ENCODE measurements at places on chromosomes 7 and 10.

DNA sequence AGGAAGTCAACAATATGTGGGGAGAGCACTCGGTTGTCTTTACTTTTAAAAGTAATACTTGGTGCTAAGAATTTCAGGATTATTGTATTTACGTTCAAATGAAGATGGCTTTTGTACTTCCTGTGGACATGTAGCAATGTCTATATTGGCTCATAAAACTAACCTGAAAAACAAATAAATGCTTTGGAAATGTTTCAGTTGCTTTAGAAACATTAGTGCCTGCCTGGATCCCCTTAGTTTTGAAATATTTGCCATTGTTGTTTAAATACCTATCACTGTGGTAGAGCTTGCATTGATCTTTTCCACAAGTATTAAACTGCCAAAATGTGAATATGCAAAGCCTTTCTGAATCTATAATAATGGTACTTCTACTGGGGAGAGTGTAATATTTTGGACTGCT, 32.7 kb downstream of the SIRT1 start:
- no peak for DNase-seq

DNA sequence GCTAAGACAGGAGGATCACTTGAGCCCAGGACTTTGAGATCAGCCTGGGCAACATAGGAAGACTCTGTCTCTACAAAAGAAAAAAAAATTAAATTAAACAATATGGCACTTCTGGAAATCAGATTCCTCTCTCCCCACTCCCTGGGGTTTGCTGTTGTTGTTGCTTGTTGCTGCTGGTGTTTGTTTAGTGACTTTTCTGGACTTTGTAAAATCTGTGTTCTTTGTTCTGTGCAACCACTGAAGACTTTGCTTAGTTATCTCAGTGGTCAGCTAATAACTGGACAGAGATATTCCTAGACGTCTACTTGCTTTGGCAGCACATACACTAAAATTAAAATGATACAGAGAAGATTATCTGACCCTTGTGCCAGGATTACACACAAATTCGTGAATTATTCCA, 10.3 kb upstream of the WIPI2 start:
- DNase-seq = no peak

DNA sequence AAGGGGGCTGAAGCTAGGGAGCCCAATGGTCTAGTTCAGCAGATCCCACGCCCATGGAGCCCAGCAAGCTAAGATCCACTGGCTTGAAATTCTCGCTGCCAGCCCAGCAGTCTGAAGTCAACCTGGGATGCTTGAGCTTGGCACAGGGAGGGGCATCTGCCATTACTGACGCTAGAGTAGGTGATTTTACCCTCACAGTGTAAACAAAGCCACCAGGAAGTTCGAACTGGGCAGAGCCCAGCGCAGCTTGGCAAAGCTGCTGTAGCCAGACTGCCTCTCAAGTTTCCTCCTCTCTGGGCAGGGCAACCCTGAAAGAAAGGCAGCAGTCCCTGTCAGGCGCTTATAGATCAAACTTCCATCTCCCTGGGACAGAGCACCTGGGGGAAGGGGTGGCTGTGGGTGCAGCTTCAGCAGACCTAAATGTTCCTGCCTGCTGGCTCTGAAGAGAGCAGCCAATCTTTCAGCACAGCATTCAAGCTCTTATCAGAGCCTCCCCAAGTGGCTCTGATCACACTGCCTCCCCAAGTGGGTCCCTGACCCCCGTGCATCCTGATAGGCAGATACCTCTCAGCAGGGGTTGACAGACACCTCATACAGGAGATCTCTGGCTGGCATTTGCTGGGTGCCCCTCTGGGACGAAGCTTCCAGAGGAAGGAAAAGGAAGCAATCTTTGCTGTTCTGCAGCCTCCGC, 167.8 kb downstream of the CCDC71L start:
- no peak for DNase-seq

DNA sequence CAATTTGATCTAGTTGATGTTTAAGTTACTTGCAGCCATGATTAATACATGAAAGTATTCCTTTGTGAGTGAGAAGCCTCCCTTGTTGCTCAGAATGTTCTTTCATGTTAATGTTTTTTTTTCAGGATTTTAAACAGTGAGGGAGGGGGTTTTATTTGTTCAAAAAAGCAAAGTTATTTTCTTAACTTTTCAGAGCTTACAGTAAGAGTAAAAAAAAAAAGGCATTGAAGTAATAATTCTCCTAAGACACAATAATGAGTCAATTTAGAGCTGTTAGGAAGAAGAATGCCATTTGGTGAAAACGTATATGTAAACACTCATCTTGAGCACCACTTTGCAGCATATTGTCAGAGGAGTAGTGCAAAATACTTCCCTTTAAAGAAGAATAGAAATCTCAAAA, 105.8 kb downstream of the SEMA3A start:
- DNase-seq = no peak

DNA sequence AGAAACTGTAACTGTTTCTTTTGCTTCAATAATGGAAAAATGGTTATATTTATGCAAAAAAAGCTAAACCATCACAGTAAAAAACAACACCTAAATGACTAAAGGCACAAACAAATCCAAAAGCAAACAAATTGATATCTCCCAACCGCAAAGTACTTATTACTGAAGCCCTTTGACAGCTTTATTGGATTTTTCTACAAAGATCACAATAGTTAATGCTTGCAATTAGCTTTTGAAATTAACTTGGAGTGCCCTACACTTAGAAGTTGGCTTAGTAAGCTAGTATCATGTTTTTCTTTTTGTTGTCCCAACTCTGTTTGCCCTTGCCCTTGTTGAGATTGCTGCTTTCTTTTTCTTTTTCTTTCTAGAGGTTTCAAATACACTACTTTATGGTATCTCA, 257.5 kb downstream of the INHBA start:
- DNase-seq = no peak

DNA sequence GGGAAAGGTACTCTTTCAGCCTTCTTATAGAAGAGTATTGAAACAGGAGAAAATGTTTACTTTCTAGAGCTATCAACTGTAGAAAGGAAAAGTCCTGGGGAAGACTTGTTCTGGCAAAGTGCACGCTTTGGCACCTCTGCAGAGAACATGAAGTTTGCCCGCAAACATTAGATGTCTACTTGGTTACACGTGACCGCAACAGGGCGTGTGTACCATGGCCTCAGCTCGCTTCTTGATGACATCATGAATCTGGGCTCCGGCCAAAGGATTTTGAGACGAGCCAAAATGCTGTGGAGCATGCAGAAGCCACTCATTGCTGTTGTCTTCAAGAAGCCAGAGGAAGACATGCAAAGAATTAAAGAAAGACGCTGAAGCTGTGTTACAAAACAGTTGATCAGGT, 8.6 kb upstream of the TAS2R60 start:
- DNase-seq = no peak

DNA sequence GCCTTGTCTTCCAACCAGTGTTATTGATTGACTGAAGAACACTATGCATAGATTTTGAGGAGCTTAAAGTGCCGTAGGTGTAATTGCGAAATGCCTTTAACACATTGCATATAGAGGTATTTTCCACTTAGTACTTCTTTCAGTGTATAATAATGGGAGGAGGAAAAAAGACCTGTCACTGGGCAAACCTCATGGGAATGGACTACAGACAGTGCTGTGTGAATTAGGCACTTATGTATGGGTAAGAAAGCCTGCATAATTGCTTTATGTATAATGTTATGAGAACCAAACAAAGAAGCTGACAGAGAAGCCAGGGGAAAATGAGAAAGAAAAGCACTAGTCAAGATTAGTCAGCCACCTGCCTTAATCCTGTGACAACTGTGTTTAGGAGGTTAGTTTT, 12.4 kb upstream of the SCRN1 start:
- no peak for DNase-seq

DNA sequence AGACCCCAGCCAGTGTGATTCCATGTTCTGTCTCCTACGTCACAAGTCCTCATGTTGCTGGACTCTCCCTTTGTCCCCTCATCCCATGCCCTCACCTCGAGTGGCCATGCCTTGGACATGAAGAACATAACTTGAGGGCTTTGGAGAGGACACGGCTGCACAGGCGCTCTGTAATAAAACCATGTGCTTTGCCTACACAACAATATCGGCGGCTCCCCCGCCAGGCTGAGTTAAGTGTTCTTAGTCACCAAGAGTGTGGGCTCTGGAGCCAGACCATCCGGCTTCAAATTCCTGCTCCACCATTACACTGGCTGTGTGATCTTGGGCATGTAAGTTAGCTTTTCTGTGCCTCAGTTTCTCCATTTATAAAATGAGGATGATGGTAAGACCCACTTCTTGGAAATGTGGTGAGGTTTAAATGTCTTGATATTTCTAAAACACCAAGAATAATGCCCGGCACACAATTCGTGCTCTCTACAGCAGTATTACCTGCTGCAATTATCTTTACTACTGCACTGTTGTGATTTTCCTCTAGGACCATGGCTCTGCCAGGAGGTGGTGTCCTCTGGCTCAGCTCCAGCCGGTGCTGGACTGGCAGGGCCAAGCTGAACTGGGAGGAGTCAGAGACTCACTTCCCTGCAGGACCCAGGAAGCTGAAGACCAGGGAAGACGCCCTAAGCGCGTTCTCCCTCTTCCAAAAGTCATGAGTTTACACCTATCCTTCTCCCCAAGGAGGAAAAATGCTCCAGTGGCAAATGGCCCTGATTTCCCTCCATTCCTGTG, 15.7 kb downstream of the SLIT1 start:
- DNase-seq = peak; percentile 19

- DNase-seq = no peak
Observed at GRCh38 chr10:10499839-10500238, 517.8 kb upstream of the CELF2 start.

- no peak for DNase-seq
Observed at GRCh38 chr10:88116971-88117626, 253.7 kb downstream of the PTEN start.

DNA sequence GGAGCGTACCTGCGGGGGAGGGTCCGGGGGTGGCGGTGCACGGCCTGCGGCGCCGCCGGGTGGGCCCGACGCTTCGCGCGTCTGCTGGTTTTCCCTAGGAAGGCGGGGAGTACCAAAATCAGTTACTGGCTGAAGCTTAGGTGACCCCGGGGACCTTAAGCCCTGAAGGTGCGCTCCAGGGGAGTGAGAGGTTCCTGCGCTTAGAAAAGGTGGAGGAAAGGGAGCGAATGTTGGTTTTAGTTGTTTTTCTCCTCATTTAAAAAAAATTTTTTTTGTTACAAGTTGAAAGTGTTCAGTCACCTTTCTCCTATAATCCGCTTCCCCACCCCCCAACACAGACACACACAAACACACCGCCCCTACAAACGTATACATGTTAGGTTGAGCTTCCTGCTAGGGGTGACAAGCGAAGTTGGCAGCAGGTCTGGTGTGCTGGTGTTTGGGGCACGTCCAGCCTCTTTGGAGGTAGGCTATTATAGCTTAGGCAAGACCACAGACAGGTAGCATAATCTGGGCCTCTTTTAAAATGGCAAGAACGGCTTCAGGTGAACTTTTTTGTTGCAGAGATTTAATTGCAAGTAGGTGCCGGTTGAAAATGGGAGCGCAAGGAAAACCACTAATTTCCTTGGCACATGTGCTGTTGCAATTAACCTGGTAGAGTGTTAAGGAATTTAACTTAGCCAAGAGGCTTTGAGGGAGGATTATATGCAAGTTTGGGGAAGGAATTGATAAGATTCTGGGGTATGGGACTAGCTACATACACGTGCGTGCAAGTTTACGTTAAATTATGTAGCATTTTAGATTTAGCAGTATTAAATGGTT, 945 bp downstream of the ADD3 start:
- DNase-seq = peak; percentile 17

- DNase-seq = no peak
Observed at GRCh38 chr7:1071731-1072254, 16.1 kb upstream of the GPER1 start.

DNA sequence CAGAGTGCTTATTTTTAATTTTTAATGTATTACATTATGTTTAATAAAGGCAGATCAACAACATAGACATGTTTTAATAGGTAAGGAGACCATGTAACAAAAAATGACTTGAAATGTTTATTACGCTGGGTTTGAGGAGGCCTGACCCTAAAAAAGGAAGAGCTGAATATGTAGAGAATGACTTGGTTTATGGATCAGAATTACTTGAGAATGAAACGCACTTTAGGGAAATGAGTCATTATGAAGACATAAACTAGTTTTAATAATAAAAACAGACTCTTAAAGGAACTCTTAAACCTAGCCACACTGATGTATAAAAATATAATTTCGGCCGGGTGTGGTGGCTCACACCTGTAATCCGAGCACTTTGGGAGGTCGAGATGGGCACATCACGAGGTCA, 56.5 kb downstream of the CTTNBP2 start:
- DNase-seq = no peak

- DNase-seq = peak; percentile 15
Observed at GRCh38 chr7:159022238-159022993, 122.3 kb downstream of the VIPR2 start.

- no peak for DNase-seq
Observed at GRCh38 chr10:32942081-32942480, 15.9 kb downstream of the ITGB1 start.

- no peak for DNase-seq
Observed at GRCh38 chr7:110065121-110065520, 1025.8 kb upstream of the LRRN3 start.

DNA sequence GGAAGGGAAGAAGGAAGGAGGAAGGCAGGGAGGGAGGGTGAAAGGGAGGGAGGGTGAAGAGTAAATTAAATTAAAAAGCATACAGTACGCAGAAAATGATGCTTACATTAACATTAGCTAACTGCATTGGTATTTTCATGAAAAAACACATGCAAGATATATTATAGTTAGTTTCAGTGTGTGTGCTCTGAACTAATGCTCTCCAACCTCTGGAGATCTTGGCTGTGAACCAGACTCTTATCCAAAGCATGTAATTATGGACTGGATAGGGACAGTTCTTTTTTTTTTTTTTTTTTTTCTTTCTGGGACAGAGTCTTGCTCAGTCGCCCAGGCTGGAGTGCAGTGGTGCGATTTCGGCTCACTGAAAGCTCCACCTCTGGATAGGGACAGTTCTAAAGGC, 357.0 kb downstream of the FRMD4A start:
- no peak for DNase-seq

- DNase-seq = peak; percentile 35
Observed at GRCh38 chr10:93579089-93579488, 12.6 kb downstream of the FFAR4 start.

DNA sequence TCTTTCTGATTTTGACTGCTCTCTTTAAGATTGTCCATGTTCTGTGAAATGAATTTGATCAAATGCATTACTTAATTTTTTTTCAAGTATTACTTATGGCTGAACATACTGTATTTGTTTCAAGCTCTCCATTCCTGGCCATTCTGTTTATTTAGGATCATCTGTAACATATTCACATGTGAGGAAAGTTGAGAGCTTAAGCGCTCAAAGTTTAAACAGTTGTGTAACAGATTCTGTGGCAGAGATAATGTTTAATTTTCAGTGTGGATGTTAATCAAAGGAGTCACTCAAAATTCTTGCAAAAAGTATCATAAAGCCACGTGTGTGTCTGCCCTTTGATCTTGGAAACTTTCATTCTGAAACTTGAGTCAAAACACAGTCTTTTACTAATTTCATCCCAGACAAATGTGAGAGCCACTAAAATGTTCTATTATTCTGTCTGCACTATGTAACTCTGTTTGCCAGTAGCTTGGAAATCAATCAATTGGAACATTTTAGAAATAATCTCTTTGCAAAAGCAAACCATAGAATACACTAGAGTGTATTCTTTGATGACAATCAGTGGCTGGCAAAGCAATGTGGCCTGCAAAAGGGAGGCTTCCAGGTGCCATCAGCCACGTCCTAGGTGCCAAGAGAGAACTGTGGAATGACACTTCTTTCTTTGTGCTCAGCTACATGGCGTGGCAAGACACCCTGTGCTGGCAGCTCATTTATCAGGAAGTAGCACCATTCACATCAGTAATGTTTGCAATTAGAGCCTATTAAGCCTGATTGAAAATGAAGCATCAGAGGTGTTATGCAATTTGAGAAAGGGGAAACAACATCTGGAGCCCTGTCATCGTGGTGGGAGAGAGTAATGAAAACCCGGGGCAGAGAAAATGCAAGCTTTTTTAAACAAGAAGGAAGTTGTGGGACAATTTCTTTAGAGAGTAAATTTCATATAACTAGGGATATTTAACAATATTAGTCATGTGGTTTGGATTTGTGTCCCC, 40.9 kb downstream of the ARL5B start:
- DNase-seq = no peak

Data from A172 (cell line).